Thyroid gland (tissue), 4 donors: ENCODE measurements at places on chromosomes 2 and 18. TPM values are rescaled to one million over a fixed set of nuclear protein-coding genes. Genes with fewer than 3 reads are reported as not detected.

DNA sequence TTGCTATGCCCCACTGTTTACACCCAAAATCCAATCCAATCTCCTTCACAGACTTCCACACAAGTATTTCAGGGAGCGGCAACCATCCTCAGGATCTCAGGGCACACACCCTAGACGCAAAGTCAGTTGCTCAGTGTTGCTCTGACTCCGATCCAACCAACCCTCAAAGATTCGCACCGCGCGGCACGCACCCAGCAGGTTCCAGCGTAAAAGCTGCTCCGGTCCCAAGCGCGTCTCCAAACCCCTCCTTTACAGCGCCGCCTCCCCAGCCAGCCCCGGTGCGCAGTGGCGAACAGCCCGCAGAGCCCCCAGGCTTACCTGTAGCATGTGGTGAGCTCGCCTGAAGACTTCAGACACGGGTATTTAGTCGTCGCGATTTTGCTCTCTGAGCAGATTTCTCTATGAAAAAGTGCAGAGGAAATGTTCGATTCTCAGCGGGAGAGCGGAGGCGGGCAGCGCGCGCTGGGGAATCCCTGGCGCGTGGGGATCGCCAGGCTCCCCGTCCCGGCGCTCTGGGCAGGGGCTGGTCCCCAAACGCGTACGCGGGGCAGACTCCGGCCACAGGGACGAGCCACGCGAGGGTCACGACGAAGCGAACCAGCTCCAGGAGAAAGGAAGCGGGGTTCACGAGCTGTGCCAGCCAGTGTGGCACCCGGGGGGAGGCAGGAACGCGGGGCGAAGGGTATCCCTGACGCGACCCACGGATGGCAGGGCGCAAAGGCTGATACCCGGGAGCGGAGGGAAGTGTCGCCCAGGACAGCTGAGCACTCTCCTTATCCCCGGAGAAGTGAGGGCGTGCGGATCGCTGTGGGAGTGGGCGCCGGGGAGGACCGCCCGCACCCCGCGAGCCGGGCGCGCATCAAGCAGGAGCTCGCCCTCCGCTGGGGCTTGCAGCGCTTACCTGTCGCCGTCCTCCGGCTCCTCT is 650 bp downstream of the CCBE1 start:
- peak; percentile 17 for DNase-seq

DNA sequence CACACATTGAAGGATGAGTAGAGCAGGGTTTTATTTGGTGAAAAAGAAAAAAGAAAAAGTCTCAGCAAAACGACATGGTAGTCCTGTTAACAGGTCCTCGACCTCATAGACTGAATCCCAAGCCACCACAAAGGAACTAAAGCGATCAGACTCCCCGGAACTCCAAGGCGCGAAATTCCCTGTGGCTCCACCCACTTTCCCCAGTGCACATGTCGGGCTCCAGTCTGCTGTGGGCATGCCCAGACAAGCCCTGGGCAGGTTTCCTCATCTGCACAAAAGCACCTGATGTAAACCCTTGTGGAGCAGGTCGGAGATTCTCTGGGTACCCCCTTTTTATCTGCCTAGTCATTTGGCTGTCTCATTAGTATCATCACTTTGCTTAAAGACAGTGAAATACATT is 170.7 kb upstream of the FSIP2 start:
- no peak for DNase-seq

- DNase-seq: no peak
These were observed 187.1 kb upstream of the OSR1 start for GRCh38 chr2:19545507-19545906.

DNA sequence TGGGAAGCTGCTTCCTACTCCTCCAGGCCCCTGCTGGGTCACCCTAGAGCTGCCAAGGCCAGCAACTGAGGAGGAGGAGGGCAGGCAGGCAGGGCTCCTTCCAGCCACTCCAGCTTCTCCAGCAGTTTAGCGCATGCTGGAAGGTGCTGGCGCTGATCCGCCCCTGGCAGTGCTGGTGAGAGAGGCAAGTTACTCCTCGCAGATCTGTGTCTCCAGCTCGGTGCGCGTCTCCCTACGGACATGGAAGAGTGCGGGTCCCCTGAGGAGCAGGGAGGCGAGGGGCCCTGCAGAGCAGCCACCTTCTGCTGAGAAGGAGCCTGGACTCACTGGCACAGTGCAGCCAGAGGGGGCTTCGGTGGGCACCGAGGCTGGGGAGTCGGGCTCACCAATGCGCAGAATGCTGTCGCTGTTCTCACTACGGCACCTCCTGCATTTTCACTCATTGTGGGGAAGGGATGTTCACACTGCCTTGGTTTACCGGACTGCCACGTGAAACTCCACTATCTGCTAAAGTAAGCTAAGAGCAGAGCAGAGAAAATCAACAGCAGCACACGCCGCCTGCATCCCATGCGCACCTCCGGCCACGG is 206.0 kb downstream of the HDAC4 start:
- no peak for DNase-seq

- no peak for DNase-seq
These were observed 21.9 kb downstream of the PRKD3 start for GRCh38 chr2:37302701-37303252.

- DNase-seq: no peak
These were observed 6.3 kb downstream of the MSGN1 start for GRCh38 chr2:17822445-17823117.

GRCh38 chr2:6103949-6104348 is 411.8 kb downstream of the SOX11 start:
- no peak for DNase-seq

DNA sequence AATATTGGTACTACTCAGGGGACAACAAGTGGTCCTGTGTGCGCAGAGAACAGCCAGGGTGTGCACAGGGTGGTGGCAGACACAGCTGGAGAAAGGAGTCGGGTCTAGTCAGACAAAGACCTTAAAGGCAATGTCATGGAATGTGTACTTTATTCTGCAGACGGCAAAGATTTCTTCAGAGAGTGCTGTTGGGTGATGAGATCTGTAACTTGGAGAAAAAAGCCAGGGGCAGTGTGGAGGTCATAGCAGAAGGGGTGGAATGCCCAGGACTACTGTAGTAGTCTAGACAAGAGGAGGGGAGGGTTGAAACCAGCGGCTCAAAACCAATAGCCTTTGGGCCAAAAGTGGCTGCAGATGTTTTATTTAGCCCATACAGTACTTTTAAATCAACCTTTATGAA is 121.3 kb upstream of the ZFP36L2 start:
- no peak for DNase-seq

GRCh38 chr18:21943456-21943855 is 202.9 kb downstream of the MIB1 start:
- DNase-seq: no peak

SLC23A3 gene
- 3.9 TPM for total RNA-seq

- DNase-seq: no peak
These were observed 14.5 kb upstream of the IL1RN start for GRCh38 chr2:113112871-113113270.

GRCh38 chr2:220585241-220585640 is 957.8 kb downstream of the SLC4A3 start:
- no peak for DNase-seq

RFX8 gene
- 1.9 TPM for total RNA-seq

DNA sequence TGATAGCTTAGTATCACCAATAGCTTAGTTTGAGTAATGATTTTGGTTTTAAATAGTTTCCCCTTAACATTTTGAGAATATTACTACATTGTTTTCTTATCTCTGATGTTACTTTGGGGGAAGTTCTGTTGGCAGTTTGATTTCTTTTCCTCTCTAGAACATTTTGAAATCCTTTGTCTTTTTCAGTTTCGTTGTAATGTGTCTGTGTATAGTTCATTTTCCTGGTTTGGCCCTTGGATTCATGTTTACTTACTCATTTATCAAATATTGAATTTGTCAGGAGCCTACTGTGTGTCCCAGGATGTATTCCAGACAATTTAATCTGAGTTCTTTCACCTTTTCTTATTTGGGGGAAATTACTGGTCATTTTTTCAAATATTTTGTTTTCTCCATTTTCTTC is 16.7 kb downstream of the ANKRD12 start:
- DNase-seq: no peak
